ENCODE measurements at places on chromosomes 13 and 19. TPM values are rescaled to one million over a fixed set of nuclear protein-coding genes. Genes with fewer than 3 reads are reported as not detected.

DNA sequence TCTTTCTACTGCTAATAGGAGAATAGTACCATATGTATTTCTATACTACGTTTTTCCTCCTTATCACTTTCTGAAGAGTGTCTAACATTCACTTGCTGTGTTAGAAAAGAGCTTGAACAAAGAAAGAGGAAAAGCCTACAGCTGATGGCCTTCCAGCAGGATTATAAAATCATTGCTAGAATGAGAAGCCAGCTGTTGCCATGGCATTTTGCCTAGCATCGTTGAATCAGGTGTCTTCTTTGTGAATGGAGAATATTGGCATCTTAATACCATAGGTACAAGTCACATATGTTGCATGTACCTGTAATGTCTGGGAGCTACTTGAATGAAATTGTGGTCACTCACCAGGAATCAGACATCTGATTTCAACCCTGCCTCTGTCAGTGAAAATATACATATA lies 1174.9 kb downstream of the PCDH17 start:
- DNase-seq: no peak

GRCh38 chr13:26019251-26019650 lies 32.6 kb downstream of the SHISA2 start:
- no peak for DNase-seq

DNA sequence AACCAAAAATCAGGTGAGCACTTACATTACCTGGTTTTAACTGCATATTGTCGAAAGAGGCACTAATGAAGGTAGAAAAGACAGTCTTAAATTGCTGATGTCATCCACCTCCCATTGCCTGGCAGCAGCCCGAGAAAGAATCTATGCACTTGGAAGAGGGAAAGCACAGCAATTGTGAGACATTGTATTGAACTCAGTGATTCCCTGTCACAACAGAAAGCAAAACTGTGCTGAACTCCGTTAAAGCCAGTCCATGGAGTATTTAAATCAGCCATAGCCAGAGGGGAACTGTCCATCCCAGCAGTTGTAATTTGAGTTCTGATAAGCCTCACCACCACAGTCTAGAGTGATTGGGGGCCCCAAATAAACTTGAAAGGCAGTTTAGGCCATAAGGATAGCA lies 466.6 kb upstream of the PCDH9 start:
- DNase-seq: no peak

- no peak for DNase-seq
Measured at GRCh38 chr19:15453906-15454860, 4.4 kb upstream of the WIZ start.

- DNase-seq: no peak
Measured at GRCh38 chr19:52665529-52665928, 27.4 kb upstream of the ZNF83 start.

DNA sequence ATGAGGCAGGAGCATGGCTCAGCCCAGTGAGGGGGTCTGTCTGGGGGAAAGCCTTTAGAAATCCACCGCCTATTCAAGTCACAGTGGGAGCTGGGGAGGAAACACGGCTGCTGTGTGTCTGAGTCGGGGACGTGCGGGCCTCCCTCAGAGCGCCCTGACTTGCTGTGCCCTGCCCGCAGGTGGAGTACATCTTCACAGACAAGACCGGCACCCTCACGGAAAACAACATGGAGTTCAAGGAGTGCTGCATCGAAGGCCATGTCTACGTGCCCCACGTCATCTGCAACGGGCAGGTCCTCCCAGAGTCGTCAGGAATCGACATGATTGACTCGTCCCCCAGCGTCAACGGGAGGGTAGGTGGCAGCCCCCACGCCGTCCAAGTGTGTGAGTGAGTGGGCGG lies 137.8 kb upstream of the MCF2L start:
- DNase-seq: no peak

DNA sequence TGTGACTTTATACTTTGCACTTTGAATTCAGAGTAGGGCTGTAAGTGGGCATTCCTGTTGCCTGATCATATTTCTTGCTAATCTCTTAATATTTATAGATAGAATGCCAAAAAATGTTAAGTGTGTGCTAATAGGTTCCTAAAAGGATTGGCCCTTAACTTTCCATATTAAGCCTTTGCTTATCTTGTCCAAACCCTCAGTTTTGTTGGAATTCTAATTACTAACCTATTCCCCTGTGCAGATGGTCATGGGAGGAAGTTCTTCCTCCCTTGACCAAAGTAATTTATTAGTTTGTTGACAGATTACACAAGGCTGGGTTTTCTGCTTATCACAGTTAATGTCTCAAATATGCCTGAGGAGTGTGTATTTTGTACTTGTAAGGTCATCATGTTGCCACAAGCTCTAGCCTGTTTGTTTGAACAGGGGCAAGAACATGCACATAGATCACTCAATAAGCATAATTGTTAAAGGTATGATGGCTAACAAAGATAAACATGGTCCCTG lies 541.1 kb upstream of the SPRY2 start:
- no peak for DNase-seq

SIGLEC5 gene
- total RNA-seq: 1.4 TPM
